Testis (tissue), 5 donors: ENCODE measurements at places on chromosomes 11 and 22.

GRCh38 chr22:40249286-40249685, 71.6 kb downstream of the TNRC6B start:
- DNase-seq = no peak

- DNase-seq = no peak
Measured at GRCh38 chr22:29729161-29729560, 9.4 kb downstream of the CABP7 start.

DNA sequence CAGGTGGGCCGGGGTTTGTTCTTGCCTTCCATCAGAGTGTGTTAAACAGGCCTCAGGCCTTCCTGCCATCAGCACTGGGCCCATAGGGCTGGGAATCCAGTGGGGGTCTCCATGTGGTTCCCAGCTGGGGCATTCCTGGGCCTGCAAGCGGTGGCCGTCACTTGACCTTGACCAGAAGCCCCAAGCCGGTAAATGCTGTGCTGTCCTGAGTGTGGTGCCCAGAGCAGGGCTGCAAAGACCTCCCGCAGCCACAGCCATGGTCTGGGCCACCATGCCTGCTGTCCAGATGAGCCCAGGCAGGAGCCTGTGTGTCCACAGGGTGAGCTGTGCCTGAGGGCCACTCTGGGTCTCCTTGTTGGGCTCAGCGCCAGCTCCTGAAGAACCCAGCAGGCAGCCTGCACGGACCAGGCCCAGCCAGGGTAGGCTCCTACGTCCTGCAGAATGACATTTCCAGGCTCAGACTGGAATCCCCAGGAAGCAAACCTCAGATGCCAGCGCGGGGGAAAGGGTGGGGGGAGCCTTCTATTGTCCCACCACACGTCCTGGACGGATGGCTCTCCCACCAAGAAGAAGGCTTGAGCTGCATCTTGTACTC, 117.3 kb downstream of the KCNQ1OT1 start:
- no peak for DNase-seq

DNA sequence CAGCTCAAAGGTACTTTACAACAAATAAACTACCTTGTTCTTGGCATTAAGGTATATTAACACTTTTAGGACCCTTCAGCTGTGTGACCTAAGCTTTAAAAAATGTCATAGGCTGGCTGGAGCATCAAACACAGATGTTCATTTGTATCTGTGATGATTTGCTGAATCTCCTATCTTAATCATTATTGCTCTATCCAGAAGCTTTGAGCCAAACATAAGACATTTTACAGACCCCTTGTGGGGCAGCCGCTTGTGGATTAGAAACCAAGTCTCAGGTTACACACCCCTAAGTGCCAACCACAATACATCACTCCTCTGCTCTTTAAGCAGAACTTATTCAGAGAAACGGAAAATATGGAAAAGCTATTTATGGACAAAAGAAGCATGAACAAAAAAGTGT, 394.2 kb upstream of the CCDC90B start:
- DNase-seq = no peak

GRCh38 chr22:32810555-32811133, 9.1 kb downstream of the TIMP3 start:
- DNase-seq = no peak

GRCh38 chr22:22752556-22753477, 108.4 kb downstream of the GGTLC2 start:
- DNase-seq = no peak

DNA sequence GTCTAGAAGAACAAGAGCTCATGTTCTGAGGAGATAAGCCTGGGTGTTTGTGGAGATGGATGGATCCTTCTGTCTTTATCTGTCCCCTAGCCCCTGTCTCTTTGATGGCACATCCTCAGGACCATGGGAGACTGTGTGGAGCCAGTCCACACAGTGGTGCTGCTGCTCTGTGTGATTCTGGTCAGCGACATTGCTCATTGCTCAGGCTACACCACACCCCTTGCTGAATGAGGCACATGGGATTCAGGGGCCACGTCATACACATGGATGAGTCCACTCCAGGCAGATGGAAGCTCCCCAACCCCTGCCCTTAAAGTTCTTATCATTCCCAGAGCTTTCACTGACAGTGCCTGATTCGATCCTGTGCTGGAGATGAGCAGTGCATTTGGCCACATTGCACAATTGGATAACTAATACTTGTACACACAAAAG, 222.2 kb downstream of the NAV2 start:
- DNase-seq = no peak

DNA sequence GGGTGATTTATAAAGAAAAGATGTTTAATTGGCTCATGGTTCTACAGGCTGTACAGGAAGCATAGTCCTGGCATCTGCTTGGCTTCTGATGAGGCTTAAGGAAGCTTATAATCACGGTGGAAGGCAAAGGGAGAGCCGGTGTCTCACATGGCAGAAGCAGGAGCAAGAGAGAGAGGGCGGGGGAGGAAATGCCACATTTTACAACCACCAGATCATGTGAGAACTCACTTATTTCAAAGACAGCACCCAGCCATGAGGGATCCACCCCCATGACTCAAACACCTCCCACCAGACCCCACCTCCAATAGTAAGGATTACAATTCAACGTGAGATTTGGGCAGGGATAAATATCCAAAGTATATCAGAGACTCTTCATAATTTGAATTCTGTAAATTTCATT, 200.7 kb downstream of the MSANTD4 start:
- no peak for DNase-seq

GRCh38 chr22:26660961-26661578, 3.7 kb downstream of the MIAT start:
- DNase-seq = no peak

DNA sequence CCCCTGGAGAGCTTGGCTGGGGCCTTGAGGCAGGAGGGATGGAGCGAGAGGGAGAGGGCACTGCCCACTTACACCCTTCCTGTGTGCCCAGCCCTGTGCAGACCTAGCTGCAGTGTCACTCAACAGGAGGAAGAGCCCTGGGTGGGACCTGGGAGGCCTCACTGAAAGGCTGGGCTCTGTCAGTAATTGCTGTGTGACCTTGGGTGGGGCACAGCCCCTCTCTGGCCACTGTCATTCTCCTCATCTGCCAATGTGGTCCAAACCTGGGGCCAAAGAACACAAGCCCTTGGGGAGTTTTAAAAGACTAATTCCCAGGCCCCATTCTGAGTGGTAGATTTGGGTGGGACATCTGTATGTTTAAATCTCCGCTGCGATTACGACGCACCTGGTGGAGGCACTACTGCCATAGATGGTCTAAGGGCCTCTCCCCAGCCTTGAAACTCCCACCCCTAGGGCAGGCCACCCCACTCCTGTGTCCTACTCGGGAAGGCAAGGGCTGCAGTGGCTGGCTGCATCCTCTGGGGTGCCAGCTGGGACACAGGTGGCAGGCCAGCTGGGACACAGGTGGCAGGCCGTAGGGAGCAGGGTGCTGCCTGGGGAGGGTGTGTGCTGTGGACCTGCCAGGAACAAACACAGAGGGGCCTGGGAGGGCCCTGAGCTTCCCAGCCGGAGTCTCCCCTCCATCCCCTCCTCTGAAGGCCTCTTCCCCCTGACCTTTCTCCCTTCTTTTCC, 12.3 kb upstream of the SOX10 start:
- no peak for DNase-seq

- no peak for DNase-seq
Measured at GRCh38 chr11:1077417-1078119, 2.9 kb downstream of the MUC2 start.

DNA sequence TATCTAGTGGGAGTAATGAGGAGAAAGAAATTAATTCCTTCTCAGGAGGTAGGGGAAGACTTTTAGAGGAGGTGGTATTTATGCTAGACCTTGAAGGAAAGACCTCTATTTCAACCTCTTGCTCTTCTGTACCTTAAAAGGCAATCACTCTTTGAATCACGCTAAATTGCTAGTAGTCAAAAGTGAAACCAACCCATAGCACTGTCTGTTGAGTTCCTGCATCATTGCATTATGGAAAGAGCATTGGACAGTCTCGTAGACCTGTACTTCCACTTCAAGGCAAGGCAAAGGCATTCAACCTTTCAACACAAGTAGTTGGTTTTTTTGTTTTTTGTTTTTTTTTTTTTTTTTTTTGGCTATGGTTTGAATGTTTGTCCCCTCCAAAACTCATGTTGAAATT, 770.4 kb downstream of the ETS1 start:
- no peak for DNase-seq

DNA sequence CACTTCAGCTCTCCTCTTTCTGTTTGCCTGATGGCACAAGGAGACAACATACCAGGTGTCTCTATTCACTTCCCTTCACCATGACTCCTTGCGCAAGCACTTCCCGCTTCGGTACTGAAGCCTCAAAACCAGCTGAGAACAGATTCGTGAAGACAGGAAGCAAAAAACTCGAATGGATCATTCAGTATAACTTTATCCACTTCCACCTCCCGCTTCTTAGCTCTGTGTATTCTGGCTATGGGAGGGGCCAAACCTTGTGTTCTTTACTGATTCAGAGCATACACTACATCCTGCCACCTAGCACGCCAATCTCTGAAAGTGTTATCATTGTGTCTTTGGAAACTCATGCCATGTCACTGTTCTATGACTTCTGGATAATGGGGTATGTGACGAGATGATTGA, 62.2 kb upstream of the ADA2 start:
- no peak for DNase-seq

DNA sequence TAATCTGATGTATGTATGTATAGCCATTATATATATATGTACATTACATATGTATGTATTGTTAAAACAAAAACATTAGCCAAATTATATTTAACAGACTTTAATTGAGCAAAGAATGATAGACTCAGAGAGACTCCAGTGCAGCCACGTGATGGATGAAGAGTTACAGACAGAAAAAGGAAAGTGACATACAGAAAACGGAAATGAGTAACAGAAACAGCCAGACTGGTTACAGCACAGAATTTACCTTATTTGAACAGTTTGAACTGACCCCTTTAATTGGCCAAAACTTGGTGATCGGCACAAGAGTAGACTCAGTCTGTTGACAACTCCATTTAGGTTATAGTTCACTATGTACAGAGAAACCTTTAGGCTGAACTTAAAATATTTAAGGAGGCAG, 35.0 kb downstream of the CHORDC1 start:
- DNase-seq = no peak

DNA sequence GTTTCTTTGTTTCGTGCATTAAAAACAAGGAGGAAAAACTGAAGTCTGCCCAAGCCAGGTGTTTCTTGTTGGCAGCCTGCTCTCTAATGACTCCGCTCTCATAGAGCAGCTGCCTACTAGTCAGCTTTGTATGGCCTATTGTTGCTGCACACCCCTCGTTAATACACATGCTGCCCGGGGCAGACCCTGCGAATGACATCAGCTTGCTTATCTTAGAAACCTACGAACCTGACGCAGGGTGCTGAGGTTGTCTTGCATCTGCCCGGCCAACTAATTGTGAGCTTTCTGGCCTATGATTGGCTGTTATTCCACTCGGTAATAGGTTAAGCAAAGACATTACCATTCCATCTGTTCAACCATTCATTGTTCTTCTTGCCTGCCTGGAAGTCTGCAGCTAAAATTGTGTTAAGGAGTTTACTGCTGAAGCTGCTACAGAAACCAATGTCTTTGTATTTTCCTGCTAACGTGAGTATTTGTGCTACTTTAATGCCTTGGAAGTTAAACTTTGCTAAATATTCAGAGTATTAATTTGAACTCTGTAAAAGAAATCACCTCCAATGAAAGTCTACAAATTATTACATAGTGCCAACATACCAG, 37.5 kb downstream of the ZC3H12C start:
- no peak for DNase-seq

GRCh38 chr11:46686886-46687795, 13.3 kb downstream of the ARHGAP1 start:
- DNase-seq = no peak

- DNase-seq = no peak
Measured at GRCh38 chr22:41256254-41257253, 15.8 kb upstream of the CHADL start.

DNA sequence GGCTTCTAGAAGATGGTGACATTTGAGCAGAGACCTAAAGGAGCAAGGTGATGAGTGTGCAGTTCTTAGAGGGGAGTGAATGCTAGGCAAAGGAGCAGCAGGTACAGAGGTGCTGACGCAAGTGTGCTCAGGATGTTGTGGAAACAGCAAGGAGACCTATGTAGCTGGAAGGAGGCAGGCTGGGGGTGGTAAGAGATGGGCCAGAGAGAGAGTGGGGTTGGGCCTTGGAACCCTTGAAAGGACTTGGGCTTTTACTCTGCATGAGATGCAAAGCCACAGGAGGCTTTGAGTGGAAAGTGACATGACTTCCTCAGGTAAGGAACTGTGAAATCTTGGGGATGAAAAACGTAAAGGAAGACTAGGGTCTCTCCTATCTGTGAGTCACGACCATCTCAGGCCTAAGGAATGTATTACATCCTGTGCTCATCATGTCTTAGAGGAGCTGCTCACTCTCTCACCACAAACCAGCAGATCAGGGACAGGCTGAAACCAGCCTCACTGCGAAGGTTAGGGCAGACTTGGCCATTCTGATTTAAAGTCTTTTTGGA, 65.4 kb downstream of the MICAL2 start:
- no peak for DNase-seq

- DNase-seq = no peak
Measured at GRCh38 chr22:32005453-32005852, 37.6 kb upstream of the SLC5A1 start.

GRCh38 chr22:38867124-38867455, 4.9 kb downstream of the CBX6 start:
- DNase-seq = no peak
